ENCODE measurements at places on chromosomes 6 and 20.

- H3K27ac ChIP-seq: peak overlapping the region; percentile 63
- peaks cover 9% of the 10 kb centered on the region for H3K36me3 ChIP-seq
- peaks cover 23% of the 10 kb centered on the region for H3K4me1 ChIP-seq
Observed at GRCh38 chr20:36607586-36608387, 2.2 kb downstream of the RAB5IF start.

GRCh38 chr6:169205176-169206160 is 48.2 kb downstream of the THBS2 start:
- peaks cover 22% of the 10 kb centered on the region for H3K4me1 ChIP-seq
- no peak for DNase-seq
- no peak overlapping the region for H3K27ac ChIP-seq
- H3K27me3 ChIP-seq: no peaks in the 10 kb centered on the region
- no peak overlapping the region for H3K4me3 ChIP-seq
- H3K36me3 ChIP-seq: peaks cover 19% of the 10 kb centered on the region

GRCh38 chr6:155276638-155277037 is 12.8 kb downstream of the CLDN20 start:
- peaks cover 6% of the 10 kb centered on the region for H3K36me3 ChIP-seq
- no peak for DNase-seq
- no peaks in the 10 kb centered on the region for H3K27me3 ChIP-seq
- peaks cover 36% of the 10 kb centered on the region for H3K4me1 ChIP-seq

GRCh38 chr6:156956286-156956685 is 179.1 kb downstream of the ARID1B start:
- no peak overlapping the region for H3K27ac ChIP-seq
- peaks cover 1% of the 10 kb centered on the region for H3K36me3 ChIP-seq
- H3K4me3 ChIP-seq: no peak overlapping the region
- no peaks in the 10 kb centered on the region for H3K27me3 ChIP-seq
- H3K4me1 ChIP-seq: peaks cover 54% of the 10 kb centered on the region
